LoVo (cell line): ENCODE measurements at places on chromosomes 6 and 20.

GRCh38 chr6:56864171-56864616 lies 90.7 kb upstream of the BEND6 start:
- peak; percentile 73 for DNase-seq

GRCh38 chr6:81808851-81809570 lies 56.5 kb upstream of the TENT5A start:
- no peak for DNase-seq

GRCh38 chr6:6845603-6846002 lies 257.1 kb downstream of the LY86 start:
- DNase-seq: no peak

GRCh38 chr6:156713548-156713947 lies 63.6 kb upstream of the ARID1B start:
- no peak for DNase-seq

DNA sequence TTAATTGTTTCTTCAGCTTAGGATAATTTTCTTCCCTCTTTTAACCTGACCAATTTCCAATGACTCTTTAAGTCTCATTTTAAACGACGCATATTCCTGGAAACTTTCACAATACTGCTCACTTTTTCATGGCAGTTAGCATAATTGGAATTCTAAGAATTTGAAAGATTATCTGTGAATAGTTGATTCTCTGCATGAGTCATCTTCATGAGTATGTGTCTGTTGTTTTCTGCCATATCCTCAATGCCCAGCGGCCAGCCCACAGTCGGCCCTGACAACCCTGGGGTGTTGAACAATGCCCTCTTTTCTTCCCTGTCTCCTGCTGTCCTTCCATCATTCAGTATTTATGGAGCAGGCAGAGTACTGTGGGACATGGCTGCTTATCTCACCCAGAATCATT lies 554.2 kb downstream of the CDH26 start:
- no peak for DNase-seq

- peak; percentile 91 for DNase-seq
These were observed 9.9 kb upstream of the BAK1 start for GRCh38 chr6:33589731-33590530.

- no peak for DNase-seq
These were observed 63.8 kb upstream of the EIF2S2 start for GRCh38 chr20:34175879-34176278.

GRCh38 chr20:12394786-12395185 lies 477.1 kb downstream of the BTBD3 start:
- no peak for DNase-seq

GRCh38 chr20:37564388-37565133 lies 36.9 kb upstream of the BLCAP start:
- DNase-seq: peak; percentile 62

DNA sequence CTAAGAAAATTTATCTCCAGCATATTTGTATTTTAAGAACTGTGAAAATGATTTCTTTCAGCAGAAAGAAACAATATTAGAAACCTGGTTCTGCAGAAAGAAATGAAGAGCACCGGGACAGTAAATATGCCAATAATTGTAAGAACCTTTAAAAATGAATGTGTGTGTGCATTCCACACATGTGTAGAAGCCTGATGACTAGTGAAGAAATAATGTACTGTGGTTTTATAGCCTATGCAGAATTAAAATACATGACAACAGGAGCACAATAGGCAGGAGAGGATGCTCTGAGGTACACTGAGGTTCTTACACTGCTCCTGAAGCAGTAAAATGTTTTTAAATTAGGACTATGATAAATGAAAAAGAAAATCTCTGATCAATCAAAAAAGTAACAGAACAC lies 48.9 kb downstream of the SNX14 start:
- no peak for DNase-seq

DNA sequence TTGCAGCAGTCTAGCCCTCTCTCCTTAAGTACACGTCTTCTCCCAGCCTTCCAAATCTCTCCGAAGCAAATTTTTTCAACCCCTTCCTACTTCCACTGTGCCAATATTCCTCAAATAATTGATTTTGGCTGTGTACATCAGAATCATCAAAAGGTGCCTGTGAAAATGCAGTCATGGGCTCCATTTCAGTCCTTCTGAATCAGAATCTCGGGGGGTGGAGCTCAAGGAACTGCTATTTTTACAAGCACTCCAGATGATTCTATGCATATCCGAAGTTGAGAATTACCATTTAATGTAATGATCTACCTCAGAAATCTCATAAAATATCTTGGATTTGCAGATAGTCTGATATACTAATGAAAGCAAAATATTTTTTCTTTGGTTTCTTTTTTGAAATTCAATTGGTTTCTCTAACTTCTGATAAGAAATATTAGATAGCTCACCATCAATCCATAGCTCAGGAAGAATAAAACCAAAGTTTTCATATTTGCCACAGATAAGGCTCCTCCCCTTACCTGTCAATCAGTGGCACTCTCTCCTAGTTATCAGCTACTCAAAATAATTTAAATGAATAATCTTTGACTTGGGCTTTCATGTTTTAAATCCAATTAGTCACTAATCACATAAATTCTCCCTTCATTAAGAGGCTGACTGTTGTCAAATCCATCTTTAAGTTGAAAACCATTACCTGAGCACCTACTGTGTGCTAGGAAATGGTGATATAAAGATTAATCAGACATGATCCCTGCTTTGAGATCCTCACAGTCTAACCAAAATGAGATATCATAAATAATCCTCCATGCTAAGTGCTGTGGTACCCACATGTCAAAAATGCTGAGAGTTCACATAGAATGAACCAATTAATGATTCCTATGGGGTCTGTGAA lies 36.4 kb upstream of the STXBP5 start:
- DNase-seq: no peak

DNA sequence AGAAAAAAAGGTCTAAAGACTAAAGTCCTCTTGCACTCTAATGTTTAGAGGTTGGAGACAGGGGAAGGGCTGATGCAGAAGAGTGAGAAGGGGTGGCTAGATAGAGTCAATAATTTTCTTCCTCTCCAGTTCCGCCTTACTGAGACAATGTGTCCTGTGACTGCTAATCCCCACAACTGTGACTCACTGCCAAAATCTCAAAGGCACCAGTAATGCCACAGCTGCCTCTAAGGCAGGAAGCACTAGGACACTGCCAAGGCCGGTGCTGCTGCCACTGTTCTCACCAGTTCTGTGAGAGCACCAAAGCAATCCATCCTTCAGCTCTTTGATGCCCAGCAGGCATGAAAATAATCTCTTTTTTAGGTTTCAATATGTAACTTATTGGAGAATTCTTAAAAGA lies 701.9 kb upstream of the MAP3K7 start:
- no peak for DNase-seq

DNA sequence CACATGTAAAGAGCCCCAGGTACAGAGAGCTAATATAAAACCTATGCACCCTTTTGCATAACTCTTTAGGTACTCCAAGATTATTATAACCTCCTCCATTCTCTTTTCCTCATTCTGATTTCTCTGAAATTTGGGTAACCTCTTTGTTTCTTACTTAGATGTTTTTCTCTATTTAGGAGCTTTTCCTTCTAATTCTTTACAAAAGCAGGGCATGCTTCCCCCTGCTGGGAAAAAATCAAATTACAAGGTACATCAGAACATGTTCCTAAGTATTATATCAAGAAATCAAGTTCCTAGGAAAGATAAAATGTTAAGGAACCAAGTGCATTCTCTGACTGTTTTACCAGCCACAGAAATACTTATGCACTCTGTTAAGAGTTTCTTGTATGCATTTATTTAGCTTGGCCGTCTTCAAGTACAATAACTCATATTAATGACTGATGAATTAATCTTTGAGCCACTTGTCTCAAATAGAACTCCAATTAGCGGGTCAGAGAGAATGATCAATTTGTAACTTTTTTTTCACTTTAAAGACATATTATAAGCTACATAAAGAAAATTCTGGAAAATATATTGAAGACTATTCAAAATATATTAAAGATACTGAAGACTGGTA lies 2.1 kb downstream of the KHDRBS2 start:
- DNase-seq: peak; percentile 23

- peak; percentile 50 for DNase-seq
These were observed 56.0 kb downstream of the TENT5A start for GRCh38 chr6:81696524-81696923.

DNA sequence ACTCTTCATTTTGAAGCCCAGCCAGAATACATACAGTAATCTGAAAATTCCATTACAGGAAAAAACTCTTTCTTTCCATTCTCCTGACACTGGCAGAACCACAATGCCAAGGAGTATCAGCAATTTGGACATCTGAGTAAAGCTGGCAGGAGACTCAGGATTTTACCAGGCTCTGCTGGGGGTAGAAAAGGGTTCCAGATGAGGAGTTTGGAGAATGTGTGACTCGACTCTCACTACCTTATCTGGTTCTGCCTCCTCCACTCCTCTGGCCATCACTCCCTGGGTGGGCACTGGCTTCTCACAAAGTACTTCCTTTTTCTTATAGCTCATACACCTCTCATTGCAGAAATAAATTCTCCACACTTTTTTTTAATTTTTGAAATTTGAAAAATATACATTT lies 10.6 kb upstream of the WFDC8 start:
- DNase-seq: no peak

- DNase-seq: no peak
These were observed 248.5 kb downstream of the BTBD3 start for GRCh38 chr20:12166053-12166717.

DNA sequence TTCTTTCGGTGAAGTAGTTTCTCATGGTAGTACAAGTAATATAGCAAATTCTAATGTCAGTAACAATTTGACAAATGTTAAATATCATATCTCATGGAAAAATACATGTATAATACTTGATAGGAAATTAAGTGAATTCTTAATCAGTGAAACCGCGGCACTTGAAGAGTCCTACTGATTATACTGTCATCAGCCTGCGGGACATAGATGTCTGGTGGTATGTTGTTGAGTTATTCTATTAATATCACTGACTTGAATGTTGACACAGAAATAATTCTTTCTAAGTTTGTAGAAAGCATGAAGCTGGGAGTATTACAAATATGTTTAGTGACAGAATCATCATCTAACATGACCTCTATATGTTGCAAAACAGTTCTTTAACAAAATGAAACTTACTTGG lies 479.8 kb upstream of the IMPG1 start:
- no peak for DNase-seq

DNA sequence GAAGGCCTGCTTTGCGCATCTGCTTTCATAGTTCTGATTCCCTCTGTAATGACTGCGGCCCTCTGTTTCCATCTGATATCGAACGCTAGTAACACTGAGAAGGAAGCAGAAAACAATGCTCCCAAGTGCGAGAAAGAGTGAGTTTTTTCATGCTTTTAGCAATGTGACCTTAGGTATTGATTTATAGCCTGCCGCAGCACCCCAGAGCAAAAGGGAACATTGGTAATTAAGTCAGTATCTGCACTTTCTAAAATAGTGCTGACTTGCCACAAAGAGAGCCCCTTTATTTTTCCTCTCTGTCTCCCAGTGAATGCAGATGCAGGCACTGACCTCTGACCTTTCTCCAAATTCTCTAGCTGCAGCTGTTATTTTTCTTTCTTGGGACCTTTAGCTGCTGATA lies 129.8 kb downstream of the HDGFL1 start:
- no peak for DNase-seq

GRCh38 chr6:115120391-115120790 lies 777.6 kb upstream of the HS3ST5 start:
- no peak for DNase-seq

- DNase-seq: no peak
These were observed 20.6 kb upstream of the CHMP4B start for GRCh38 chr20:33790566-33790965.

- DNase-seq: no peak
These were observed 60.2 kb downstream of the NOL4L start for GRCh38 chr20:32524829-32525501.

DNA sequence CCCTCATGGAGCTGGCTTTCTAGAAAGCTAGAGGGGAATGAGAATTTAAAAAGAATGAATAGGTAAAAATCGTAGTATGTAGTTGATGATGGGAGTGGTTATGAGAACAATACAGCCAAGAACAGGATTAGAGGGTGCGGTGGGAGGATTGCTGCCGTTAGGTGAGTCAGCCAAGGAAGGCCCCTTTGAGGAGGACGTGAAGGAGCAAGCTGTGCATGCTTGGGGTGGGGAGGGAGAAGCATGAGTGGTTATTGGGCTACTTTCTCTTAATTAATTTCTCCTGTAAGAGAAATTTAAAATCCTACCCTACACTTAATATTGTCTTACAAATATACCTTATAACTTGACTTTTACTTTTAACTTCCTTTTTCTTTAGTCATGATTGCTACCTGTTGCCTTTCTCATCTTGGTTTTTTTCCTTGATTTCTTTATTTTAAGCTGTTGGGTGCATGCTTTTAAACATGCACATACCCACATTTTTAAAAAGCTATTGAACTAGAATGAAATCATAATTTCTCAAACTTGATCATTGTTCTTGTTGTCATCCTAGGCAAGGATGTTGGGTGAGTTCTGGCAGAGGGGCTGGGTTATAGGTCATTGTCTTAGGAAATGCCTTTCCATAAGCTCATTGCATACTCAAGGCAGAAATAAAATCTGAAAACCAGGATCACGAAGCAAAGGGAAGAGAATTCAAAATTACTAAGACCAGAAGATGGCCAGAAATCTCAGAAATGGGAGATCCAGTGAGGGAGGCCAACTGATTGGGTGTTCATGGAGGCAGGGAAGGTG lies 114.5 kb downstream of the TCP11 start:
- peak; percentile 41 for DNase-seq
